Colonic mucosa (tissue), 4 donors: ENCODE measurements at places on chromosomes 2 and 18. TPM values are rescaled to one million over a fixed set of nuclear protein-coding genes. Genes with fewer than 3 reads are reported as not detected.

DNA sequence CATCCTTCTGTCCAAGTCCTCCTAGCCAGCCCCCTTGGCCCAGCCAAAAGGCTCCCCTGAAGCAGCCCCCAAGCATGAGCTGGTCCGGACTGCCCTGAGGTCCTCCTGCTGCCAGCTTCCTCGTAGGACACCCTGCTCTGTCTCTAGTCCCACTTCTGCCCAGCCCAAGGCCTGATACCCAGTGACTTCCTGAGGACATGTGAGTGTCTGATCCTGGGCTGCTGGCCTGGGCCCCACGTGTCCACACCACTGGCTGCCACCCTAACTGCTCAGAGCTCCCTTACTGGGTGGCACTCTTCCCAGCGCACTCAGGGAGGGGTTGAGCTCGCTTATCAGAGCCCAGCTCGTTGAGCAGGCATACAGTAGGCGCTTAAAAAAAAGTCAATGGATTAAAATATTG lies 34.4 kb upstream of the PDIA6 start:
- no peak overlapping the region for H3K27ac ChIP-seq
- no peaks in the 10 kb centered on the region for H3K4me1 ChIP-seq
- no peaks in the 10 kb centered on the region for H3K36me3 ChIP-seq
- no peak overlapping the region for H3K4me3 ChIP-seq
- no peak for DNase-seq
- H3K27me3 ChIP-seq = no peaks in the 10 kb centered on the region

DNA sequence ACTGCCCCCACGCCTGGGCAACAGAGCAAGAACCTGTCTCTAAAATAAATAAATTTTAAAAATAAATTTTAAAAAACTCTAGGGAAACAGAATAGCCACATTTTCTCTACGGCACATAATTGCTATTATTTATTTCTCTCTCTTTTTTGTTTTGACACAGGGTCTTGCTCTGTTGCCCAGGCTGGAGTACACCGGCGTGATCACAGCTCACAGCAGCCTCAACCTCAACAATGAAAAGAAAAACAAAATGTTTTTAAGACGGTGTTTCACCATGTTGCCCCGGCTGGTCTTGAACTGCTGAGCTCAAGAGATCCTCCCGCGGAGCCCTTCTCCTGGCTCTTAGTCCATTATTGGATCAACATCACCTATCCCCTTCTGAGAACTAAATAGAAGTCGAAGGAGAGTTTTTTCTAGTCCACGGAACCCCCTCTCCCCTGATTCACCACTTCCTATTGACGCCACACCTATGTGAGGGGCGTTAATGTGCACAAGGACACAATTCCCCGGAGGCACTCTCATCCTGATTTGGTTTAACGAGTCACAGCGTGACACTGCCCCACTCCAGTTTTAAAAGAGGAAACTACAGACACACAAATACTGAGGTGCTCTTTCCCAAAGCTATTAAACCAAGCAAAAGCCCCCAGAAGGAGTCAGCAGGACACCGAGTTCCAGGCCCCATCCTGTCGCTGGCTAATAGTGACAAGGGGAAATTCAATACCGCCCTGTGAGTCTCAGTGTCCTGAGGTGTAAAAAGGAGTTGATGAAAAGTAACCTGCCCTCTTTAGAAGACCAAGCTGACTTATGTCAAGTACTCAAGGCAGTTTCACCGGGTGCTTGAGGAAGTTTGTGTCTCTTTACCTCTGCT lies 1.1 kb downstream of the NPC1 start:
- no peaks in the 10 kb centered on the region for H3K36me3 ChIP-seq
- H3K27ac ChIP-seq = peak overlapping the region; percentile 100
- H3K27me3 ChIP-seq = no peaks in the 10 kb centered on the region

Gene CD8B2
- not detected for total RNA-seq

DNA sequence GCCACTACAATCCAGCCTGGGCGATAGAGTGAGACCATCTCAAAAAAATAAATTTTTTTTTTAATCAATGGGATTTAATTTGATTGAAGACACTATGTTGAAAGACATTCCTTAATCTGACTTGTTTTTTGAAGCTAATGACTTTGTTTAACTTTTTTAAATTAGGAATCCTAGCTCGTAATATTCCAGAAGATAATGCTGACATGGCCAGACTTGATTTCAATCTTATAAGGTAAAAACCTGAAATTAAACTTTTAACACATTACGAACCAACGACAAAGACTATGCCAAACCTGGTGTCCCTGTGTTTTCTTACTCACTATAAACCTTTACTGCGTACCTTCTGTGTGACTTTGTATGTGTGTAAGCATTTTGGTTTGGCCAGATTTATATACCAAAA lies 7.6 kb downstream of the ATIC start:
- no peaks in the 10 kb centered on the region for H3K4me1 ChIP-seq
- H3K36me3 ChIP-seq = no peaks in the 10 kb centered on the region
- no peak for DNase-seq
- H3K4me3 ChIP-seq = no peak overlapping the region
- no peak overlapping the region for H3K27ac ChIP-seq

GRCh38 chr18:44130376-44130942 lies 550.2 kb upstream of the SETBP1 start:
- H3K4me1 ChIP-seq = no peaks in the 10 kb centered on the region
- H3K27ac ChIP-seq = no peak overlapping the region
- no peaks in the 10 kb centered on the region for H3K36me3 ChIP-seq
- peak; percentile 27 for DNase-seq

GRCh38 chr2:38164881-38165280 lies 88.9 kb upstream of the CYP1B1 start:
- no peak overlapping the region for H3K27ac ChIP-seq
- no peak overlapping the region for H3K4me3 ChIP-seq
- no peak for DNase-seq
- H3K4me1 ChIP-seq = no peaks in the 10 kb centered on the region
- H3K36me3 ChIP-seq = no peaks in the 10 kb centered on the region

GRCh38 chr2:187171318-187171717 lies 276.7 kb downstream of the CALCRL start:
- no peaks in the 10 kb centered on the region for H3K27me3 ChIP-seq
- no peaks in the 10 kb centered on the region for H3K4me1 ChIP-seq
- H3K4me3 ChIP-seq = no peak overlapping the region
- no peak for DNase-seq

Gene TNS1
- total RNA-seq = 20.6 TPM

DNA sequence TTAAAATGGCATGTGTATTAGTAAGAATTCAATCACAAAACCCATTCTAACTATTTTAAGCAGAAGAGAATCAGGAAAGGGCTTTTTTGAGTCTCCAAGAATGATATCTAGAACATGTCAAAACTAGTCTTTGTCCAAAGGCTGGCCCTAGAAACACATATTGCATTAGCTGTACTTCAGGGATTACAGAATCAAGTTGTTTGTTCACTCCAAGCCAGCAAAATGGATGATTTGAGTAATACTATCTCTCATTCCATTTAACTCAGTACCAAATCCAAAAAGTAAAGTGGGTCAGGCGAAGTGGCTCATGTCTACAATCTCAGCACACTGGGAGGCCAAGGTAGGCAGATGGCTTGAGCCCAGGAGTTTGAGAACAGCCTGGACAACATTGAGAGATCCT lies 41.3 kb downstream of the ATF2 start:
- no peaks in the 10 kb centered on the region for H3K4me1 ChIP-seq
- no peak overlapping the region for H3K4me3 ChIP-seq
- DNase-seq = no peak
- H3K27me3 ChIP-seq = no peaks in the 10 kb centered on the region
- no peak overlapping the region for H3K27ac ChIP-seq

Gene CPS1
- 2.7 TPM for total RNA-seq

- H3K27me3 ChIP-seq = no peaks in the 10 kb centered on the region
- no peak for DNase-seq
- no peak overlapping the region for H3K27ac ChIP-seq
- no peaks in the 10 kb centered on the region for H3K4me1 ChIP-seq
Observed at GRCh38 chr18:52046842-52047241, 293.2 kb upstream of the DCC start.

GRCh38 chr2:192159736-192160135 lies 35.0 kb downstream of the TMEFF2 start:
- no peaks in the 10 kb centered on the region for H3K4me1 ChIP-seq
- H3K27me3 ChIP-seq = no peaks in the 10 kb centered on the region
- H3K36me3 ChIP-seq = no peaks in the 10 kb centered on the region
- no peak overlapping the region for H3K27ac ChIP-seq
- H3K4me3 ChIP-seq = no peak overlapping the region

DNA sequence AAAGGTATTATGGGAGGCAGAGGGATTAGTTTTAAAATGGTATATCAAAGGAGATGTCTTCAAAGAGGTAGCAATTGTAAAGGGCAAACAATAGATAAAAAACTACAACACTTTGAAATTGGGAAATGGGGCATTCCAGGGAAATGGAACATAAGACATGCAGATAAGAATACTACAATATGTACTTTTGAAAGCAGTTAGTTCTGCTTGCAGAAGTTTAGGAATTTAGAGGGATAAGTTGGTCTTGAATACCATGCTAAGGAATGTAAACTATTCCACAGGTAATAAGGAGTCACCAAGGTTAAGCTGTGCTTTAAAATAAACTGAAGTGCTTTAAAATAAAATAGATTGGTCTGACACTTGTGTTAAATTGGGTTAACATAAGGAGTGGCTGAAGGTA lies 571.7 kb upstream of the ACVR2A start:
- no peaks in the 10 kb centered on the region for H3K27me3 ChIP-seq
- DNase-seq = no peak
- H3K27ac ChIP-seq = no peak overlapping the region
- no peaks in the 10 kb centered on the region for H3K36me3 ChIP-seq

- peak overlapping the region; percentile 49 for H3K4me3 ChIP-seq
- H3K27ac ChIP-seq = peak overlapping the region; percentile 83
- peak; percentile 55 for DNase-seq
- H3K27me3 ChIP-seq = no peaks in the 10 kb centered on the region
Observed at GRCh38 chr2:42050703-42051542, 3.1 kb downstream of the PKDCC start.

DNA sequence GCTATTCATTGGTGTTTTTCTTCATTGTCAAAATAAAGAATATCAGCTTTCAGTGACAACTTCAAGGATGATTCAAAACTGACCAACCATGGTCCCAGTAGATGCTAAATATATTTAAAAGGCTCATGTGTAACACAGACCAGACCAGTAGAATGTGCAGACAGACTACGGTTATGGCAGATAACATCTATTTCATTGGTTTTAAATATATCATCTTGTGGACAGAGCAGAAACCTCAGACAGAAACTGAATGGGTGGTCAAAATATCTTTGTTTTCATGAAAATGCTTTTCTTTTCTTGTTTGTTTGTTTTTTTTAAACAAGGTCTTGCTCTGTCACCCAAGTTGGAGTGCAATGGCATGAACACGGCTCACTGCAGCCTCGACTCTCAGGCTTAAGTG lies 107.4 kb upstream of the CREB1 start:
- H3K27me3 ChIP-seq = no peaks in the 10 kb centered on the region
- no peak overlapping the region for H3K27ac ChIP-seq
- H3K4me1 ChIP-seq = no peaks in the 10 kb centered on the region
- H3K4me3 ChIP-seq = no peak overlapping the region

GRCh38 chr2:118085173-118086023 lies 2.9 kb upstream of the INSIG2 start:
- no peak for DNase-seq
- no peaks in the 10 kb centered on the region for H3K27me3 ChIP-seq
- H3K4me3 ChIP-seq = no peak overlapping the region
- H3K36me3 ChIP-seq = no peaks in the 10 kb centered on the region

- DNase-seq = no peak
- H3K4me3 ChIP-seq = no peak overlapping the region
- peaks cover 15% of the 10 kb centered on the region for H3K27me3 ChIP-seq
- no peaks in the 10 kb centered on the region for H3K4me1 ChIP-seq
Observed at GRCh38 chr2:105144152-105144940, 97.2 kb upstream of the GPR45 start.

DNA sequence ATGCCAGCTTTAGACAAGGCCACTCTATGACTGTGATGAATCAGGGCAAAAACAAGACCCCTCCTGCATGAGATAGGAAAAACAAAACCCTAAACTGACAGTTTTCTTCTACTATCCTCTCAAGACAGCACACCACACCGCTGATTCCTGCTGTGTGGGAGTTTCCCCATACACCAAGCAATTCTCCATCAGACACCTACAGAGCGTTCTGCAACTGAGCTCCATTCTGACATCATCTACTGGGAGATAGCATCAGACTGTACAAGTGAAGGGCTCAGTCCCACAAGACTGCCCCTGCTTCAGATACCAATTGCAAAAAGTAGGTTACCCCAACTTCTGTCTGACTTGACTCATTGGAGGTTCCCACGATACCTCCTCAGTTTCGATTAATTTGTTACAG lies 130.6 kb downstream of the TSN start:
- no peaks in the 10 kb centered on the region for H3K27me3 ChIP-seq
- H3K27ac ChIP-seq = no peak overlapping the region
- H3K4me1 ChIP-seq = no peaks in the 10 kb centered on the region
- no peaks in the 10 kb centered on the region for H3K36me3 ChIP-seq
- DNase-seq = no peak

DNA sequence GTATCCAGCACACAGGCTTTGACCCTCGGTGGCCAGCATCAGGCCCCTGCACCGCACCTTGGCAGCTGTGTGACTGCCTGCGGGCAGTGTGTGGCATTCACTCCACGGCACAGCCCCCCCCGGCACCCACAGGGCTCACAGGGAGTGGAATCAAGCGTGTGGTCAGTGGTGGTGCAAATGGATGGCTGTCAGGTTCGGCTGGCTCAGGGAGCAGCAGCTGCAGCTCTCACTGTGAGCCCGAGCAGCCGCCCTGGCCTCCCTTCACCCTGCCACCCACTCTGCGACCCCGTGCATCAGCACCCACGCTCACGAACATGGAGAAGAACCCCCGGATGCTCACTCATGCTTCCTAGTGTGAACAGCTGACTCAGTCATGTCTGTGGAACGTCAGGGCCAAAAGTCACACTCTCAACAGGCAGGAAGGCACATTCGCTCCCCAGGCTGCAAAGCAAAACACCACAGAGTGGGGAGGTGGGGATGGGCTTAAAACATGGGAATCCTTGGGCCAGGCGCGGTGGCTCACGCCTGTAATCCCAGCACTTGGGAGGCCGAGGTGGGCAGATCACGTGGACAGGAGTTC lies 41.5 kb upstream of the GPC1 start:
- H3K27me3 ChIP-seq = no peaks in the 10 kb centered on the region
- no peak overlapping the region for H3K4me3 ChIP-seq
- H3K36me3 ChIP-seq = no peaks in the 10 kb centered on the region
- DNase-seq = no peak
- H3K27ac ChIP-seq = no peak overlapping the region

GRCh38 chr2:41706286-41706685 lies 341.5 kb upstream of the PKDCC start:
- no peak for DNase-seq
- no peaks in the 10 kb centered on the region for H3K36me3 ChIP-seq
- no peak overlapping the region for H3K4me3 ChIP-seq
- H3K27me3 ChIP-seq = no peaks in the 10 kb centered on the region
